ENCODE measurements at places on chromosomes 5 and 9. TPM values are rescaled to one million over a fixed set of nuclear protein-coding genes. Genes with fewer than 3 reads are reported as not detected.

PCDHGB6 gene
- 0.08 TPM for total RNA-seq

TOR1A gene
- 51.7 TPM for total RNA-seq

RGS14 gene
- 45.5 TPM for total RNA-seq

GRCh38 chr9:84411683-84412267 lies 71.2 kb upstream of the SLC28A3 start:
- no peak for ATAC-seq
- H3K4me1 ChIP-seq = no peaks in the 10 kb centered on the region
- H3K27me3 ChIP-seq = no peaks in the 10 kb centered on the region
- H3K36me3 ChIP-seq = no peaks in the 10 kb centered on the region
- no peak overlapping the region for H3K4me3 ChIP-seq

DNA sequence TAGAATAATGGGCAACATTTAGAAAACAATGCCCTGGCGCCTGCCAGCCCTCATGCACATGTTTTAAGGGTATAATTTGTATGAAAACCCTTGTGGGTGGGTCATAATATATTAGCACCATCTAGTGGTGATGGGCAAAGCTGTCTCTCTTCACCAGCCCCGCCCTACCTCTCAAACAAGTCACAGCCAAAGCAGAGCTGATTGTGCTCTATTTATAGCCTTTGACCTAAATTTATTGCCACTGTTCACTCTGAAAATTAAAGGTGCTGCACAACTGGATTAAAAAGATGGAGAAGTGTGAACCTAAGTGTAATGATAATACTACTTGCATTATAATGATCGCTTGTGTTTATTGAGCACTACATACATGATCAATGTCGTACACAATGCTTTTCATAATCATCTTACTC lies 131.9 kb upstream of the ANKH start:
- H3K27me3 ChIP-seq = peaks cover 1% of the 10 kb centered on the region
- H3K4me3 ChIP-seq = no peak overlapping the region
- peak; percentile 85 for ATAC-seq
- no peak overlapping the region for H3K27ac ChIP-seq
- H3K4me1 ChIP-seq = peaks cover 8% of the 10 kb centered on the region

DNA sequence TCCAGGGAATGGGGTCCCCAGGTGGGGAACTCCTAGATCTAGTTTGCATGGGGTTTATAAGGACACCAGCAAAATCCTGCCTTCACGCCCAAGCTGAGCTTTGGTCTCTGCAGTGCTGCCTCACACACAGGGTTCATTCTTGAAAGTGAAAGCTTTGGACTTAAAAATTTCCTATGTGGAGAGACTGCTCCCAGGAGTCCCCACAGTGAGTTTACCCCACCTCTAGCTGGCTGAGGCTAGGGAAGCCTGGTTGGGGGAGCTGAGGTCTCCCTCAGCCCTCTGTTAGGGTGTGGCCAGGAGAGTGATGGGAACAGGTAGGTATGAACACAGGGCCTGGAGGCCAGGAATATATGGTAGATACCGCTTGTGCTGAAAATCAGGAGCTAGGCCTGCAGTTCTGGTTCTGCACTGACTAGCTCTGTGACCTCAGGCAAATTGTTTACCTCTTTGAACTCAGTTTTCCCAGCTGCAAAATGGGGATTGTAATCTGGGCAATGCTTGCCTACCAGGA lies 41.5 kb upstream of the LARP1 start:
- H3K27ac ChIP-seq = no peak overlapping the region
- H3K36me3 ChIP-seq = no peaks in the 10 kb centered on the region
- no peak overlapping the region for H3K4me3 ChIP-seq
- no peak for ATAC-seq

- H3K36me3 ChIP-seq = no peaks in the 10 kb centered on the region
- H3K27ac ChIP-seq = no peak overlapping the region
- H3K4me1 ChIP-seq = no peaks in the 10 kb centered on the region
- ATAC-seq = peak; percentile 58
- no peaks in the 10 kb centered on the region for H3K27me3 ChIP-seq
- H3K4me3 ChIP-seq = no peak overlapping the region
Measured at GRCh38 chr5:108681079-108681921, 66.4 kb upstream of the FER start.

- H3K27me3 ChIP-seq = peaks cover 9% of the 10 kb centered on the region
- H3K27ac ChIP-seq = no peak overlapping the region
- H3K4me1 ChIP-seq = no peaks in the 10 kb centered on the region
- H3K36me3 ChIP-seq = no peaks in the 10 kb centered on the region
Measured at GRCh38 chr9:135164036-135164435, 76.6 kb downstream of the OLFM1 start.

GRCh38 chr5:1278216-1278615 lies 16.7 kb downstream of the TERT start:
- no peaks in the 10 kb centered on the region for H3K36me3 ChIP-seq
- no peak overlapping the region for H3K4me3 ChIP-seq
- no peaks in the 10 kb centered on the region for H3K4me1 ChIP-seq
- ATAC-seq = no peak

DNA sequence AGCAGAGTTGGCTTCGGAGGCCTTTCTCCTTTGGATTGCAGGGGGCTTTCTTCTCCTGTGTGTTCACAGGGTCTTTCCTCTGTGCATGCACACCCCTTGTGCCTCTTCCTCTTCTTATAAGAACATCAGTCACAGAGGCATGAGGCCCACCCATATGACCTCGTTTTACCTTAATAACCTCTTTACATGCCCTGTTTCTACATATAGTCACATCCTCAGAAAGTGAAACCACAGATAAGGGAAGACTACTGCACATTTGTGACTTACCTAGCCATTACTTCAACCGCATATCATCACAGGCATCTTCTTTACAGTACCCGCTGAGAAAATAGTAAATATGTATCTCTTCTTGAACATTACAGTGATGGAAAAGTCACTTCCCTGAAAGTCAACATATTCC lies 204.9 kb upstream of the TARS1 start:
- no peak overlapping the region for H3K27ac ChIP-seq
- peak; percentile 49 for ATAC-seq
- no peaks in the 10 kb centered on the region for H3K4me1 ChIP-seq
- no peaks in the 10 kb centered on the region for H3K27me3 ChIP-seq
- no peaks in the 10 kb centered on the region for H3K36me3 ChIP-seq

DNA sequence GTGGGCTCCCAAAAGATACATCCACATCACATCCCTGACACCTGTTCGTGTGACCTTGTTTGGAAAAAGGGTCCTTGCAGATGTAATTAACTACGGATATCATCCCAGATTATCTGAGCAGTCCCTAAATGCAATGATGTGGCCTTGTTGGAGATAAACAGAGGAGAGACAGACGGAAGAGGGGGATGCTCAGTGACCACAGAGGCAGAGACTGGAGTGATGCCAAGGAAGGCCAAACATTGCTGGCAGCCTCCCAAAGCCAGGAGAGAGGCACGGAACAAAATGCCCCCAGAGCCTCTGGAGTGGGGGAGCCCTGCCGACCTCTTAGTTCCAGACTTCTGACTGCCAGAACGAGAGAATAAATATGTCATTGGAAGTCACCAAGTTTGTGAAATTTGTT lies 15.0 kb upstream of the VAV2 start:
- no peaks in the 10 kb centered on the region for H3K36me3 ChIP-seq
- no peak overlapping the region for H3K27ac ChIP-seq
- no peak for ATAC-seq
- H3K4me3 ChIP-seq = no peak overlapping the region
- peaks cover 13% of the 10 kb centered on the region for H3K27me3 ChIP-seq
- no peaks in the 10 kb centered on the region for H3K4me1 ChIP-seq

GRCh38 chr5:73918791-73919221 lies 292.8 kb downstream of the ARHGEF28 start:
- peaks cover 6% of the 10 kb centered on the region for H3K27me3 ChIP-seq
- H3K27ac ChIP-seq = no peak overlapping the region
- H3K4me1 ChIP-seq = no peaks in the 10 kb centered on the region
- no peak overlapping the region for H3K4me3 ChIP-seq
- H3K36me3 ChIP-seq = no peaks in the 10 kb centered on the region

DNA sequence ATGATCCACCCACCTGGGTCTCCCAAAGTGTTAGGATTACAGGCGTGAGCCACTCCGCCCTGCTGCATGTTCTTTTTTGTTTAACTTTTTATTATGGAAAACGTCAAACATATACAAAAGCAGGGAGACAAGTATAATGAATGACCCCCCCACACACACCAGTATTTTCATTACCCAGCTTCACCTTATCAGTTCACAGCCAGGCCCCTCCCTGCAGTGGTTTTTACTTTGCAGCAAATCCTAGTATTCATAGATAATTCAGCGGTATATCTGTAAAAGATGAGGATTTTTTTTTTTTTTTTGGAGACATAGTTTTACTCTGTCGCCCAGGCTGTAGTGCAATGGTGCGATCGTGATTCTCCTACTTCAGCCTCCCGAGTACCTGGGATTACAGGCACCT lies 2.3 kb downstream of the POMT1 start:
- H3K27me3 ChIP-seq = no peaks in the 10 kb centered on the region
- H3K27ac ChIP-seq = no peak overlapping the region
- peaks cover 22% of the 10 kb centered on the region for H3K4me1 ChIP-seq
- peak overlapping the region; percentile 93 for H3K4me3 ChIP-seq
- peaks cover 50% of the 10 kb centered on the region for H3K36me3 ChIP-seq
- no peak for ATAC-seq

Data from activated T-helper 17 cell treated with anti-CD3 and anti-CD28 coated beads, Interleukin-2, amount 50 U/mL, for 72 hours (primary cell).